Peyer's patch (tissue), 4 donors: ENCODE measurements at places on chromosomes 13 and 19.

GRCh38 chr19:15403151-15403531 lies 15.6 kb downstream of the AKAP8L start:
- no peak for DNase-seq

- DNase-seq, result no peak
Measured at GRCh38 chr19:15038294-15038693, 11.0 kb upstream of the CASP14 start.

DNA sequence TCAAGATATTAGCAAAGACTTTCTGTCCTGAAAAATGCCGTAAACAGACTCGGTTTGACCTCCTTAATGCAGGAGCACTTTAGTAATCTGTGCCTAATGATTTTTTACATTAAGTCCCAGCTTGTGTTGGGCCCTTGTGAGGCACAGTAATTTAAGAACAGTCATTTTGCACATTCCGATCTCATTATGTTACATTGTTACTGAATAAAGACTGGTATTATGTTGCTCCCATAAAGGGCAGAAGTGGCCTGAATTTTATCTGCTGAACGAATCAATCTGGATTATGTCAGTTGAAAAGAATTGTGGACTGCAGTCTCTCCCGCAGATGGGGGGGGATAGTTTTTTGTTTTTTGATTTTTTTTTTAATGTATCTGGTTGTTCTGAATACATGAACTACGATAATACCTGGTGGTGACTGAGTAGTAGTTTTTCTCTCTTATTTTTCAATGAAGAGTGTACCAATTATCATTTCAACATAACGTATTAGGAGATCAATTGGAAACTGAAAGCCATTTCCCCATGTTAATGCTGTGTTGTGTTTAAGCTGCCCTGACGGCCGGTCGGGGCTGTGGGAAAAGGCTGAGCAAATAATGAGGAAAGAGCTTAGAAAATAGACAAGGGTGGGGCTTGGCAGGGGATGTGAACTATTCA lies 290.2 kb downstream of the ZNF536 start:
- no peak for DNase-seq

DNA sequence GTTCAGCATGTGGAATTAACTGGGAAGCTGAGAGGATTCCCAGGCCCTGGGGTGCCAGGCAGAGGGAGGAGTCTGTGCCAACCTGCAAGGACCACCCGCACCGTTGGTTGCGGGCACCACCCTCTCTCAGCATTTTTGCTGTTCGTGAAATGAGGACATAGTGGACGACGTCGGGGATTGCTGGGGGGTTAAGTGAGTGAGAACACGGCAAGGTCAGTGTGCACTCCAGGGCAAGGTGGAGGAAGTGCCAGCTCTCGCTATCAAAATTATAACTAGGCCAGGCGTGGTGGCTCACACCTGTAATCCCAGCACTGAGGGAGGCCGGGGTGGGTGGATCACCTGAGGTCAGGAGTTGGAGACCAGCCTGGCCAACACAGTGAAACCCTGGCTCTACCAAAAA lies 2.2 kb downstream of the FXYD3 start:
- no peak for DNase-seq

DNA sequence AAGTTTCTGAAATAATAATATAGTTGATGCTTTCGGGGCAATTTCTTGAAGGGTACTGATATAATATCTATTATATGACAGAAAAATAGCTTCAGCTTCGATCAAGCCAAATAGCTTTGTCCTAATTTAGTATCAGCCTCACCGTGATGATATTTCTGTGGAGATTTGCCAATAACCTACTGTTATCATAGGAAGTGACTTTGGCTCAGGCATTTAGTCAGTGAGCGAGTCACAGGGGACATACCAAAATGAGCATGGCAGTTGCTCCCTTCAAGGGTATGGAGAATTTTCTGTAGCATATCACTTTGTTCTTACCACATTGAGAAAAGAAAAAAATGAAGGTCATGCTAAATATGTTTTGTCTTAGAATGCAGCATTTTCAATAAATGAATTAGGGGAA lies 767.6 kb upstream of the SLITRK1 start:
- no peak for DNase-seq

GRCh38 chr13:106041445-106041844 lies 494.0 kb downstream of the EFNB2 start:
- DNase-seq, result no peak

- peak; percentile 25 for DNase-seq
Measured at GRCh38 chr19:3365836-3366752, at the start of gene NFIC. TSS of gene NFIC (plus strand) at chr19:3366583. CDS start at chr19:3366637, 54 bp downstream.

DNA sequence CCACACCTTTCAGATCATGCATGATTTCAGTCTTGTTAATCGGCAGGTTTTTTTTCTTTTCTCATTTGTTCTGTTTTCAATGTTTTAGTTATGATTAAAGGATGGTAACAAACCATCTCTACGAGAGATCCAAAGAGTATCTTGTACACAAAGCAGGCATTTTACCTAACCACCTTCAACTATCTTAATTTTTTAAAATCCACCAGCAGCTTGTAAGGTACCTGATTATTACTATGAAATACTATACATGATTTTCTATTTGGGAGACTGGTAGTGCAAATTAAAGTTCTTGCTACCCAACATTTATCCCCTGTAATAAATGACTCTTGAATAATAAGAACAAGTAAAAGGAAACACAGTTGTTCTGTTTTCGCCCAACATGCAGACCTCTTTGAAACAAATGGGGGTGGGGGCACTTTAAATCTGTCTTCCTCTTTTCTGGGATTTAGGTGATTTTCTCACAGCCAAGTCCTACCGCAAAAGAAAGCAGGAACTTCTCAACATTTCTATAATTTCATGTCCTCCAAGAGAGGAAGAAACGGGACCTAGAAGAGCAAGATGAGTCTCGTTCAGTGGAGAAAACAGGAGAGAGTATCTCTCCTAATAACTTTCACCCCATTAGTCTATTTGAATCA lies 3.6 kb downstream of the POU4F1 start:
- no peak for DNase-seq

GRCh38 chr13:67134417-67135129 lies 95.6 kb downstream of the PCDH9 start:
- DNase-seq, result no peak

GRCh38 chr13:80224468-80224867 lies 116.5 kb downstream of the SPRY2 start:
- DNase-seq, result no peak

DNA sequence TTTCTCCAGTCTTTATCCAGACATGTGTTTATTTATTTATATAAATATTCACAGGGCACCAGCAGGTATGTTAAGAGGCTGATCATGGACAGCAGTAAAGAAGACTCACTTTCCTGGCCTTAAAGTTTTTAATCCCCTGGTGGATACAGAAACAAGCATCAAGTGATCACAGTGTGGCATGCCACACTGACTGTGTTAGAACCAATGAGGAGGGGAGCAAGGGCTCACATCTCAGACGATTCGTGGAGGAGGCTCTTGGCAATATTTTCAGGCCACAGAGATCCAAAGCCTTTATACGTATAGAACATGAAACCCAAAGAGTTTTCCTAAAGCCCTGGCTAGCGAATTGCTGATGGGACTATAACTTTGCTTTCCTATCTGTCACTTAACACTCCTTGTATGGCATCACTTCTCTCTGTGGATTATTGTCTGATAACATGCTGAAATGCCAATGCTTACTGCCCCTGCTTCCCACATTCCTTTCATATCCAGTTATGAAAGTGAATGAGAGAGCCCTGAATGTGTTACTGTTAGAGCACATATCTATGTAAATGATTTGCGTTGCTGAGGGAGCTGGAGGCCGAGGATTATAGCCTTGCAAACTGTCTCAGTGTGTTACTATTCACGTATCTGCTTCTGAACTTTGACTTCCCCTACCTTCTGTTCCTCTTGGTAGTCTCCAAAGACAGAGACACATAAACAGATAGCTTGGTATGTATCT lies 37.6 kb downstream of the POLR1D start:
- no peak for DNase-seq

- no peak for DNase-seq
Measured at GRCh38 chr13:74230984-74231501, 96.8 kb upstream of the KLF12 start.

GRCh38 chr13:20311596-20311995 lies 79.5 kb upstream of the GJB6 start:
- no peak for DNase-seq

DNA sequence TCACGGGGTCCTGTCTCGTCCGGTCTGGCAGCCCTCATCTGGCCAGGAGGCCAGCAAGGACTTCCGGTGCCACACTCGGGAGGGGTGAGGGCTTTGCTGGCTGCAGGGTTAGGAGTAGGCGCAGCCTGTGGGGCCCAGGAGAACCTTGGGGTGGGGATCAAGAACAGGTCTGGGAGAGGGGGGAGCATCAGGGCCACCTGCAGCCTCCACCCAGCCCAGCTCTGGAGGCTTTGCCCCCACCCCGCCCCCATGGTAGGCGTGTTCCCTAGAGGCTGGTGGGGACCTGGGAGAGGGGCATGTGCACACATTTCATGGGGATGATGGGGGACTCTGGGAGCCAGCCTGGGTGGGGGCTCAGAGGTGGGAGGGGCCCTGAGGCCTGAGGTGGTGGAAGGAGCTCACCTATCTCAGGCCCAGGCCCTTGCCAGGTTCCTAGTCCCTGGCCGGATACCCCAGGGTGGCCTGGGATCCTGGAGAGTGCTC lies 23.3 kb downstream of the WTIP start:
- DNase-seq, result no peak

DNA sequence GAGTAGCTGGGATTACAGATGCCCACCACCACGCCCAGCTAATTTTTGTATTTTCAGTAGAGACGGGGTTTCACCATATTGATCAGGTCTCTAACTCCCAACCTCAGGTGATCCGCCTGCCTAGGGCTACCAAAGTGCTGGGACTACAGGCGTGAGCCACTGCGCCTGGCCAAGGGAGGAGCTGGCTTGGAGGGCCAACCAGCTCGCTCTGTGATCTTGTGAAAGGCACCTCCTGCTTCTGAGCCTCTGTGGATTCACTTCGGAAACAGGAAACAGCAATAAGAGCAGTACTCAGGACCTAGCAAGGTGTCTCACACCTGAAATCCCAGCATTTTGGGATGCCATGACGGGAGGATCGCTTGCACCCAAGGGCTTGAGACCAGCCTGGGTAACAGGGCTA lies 2.0 kb upstream of the ELL start:
- no peak for DNase-seq

- no peak for DNase-seq
Measured at GRCh38 chr13:43448605-43449336, 338.0 kb downstream of the ENOX1 start.

- DNase-seq, result no peak
Measured at GRCh38 chr13:71828117-71828516, 38.9 kb downstream of the DACH1 start.

DNA sequence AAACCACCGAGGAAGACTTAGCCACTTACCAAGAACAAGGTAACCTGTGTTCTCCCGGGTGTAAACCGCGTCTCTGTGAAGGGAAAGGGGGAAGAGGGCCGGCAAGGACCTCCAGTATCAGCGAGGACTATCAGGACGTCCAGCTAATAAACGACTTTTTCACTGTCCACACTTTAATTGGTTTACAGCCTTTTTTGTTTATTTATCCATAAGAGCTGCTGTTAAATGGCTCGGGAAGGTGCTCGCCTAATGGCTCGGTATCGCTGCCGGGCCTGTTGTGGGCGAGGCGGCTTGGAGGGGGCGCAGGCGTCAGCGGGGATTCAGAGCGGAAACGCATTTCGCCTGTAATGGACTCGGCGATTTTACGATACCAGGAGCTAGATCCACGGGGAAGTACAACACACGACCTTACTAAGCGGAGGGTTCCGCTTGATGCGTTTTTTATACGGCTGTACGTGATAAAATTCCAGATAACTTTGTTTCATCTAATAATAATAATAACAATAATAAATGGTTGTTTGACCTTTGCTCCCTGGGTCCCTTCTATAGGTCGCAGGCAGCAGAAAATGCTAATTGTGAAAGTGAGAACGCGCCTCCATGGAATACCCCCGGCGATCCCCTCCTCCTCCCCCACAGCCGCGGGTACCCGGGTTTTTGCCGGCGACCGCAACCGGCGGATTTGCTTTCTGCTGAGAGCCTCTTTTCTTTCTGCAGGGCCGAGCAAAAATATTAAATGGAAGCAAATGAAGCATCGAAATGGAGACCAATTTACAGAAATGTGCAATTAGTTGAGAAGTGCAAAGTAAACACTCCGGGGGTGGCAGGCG lies 2.5 kb upstream of the PDX1 start:
- no peak for DNase-seq

- no peak for DNase-seq
Measured at GRCh38 chr13:98514288-98514687, 62.6 kb downstream of the STK24 start.

DNA sequence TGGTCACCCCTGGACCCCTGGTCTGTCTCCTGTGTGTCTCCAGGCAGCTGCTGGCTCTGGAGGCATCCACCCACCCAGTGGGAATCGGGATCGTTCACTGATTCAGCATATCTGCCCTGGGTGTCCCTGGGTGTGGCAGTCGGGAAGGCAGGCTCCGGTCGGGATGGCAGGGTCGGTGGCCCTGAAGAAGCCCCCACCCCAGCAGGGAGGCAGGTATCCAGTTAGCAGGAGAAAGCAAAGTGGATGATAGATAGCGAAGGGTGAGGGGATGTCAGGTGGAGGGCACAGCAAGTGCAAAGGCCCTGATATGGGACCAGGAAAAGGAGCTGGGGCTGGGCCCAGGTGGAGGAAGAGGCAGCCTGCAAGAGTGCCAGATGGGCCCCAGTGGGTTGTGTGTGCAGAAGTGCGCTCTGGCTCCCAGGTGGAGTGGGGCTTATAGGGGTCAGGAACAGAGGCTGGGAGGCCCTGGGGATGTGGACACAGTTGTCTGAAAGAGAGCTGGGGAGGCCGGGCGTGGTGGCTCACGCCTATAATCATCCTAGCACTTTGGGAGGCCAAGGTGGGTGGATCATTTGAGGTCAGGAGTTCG lies 2.3 kb downstream of the SSBP4 start:
- no peak for DNase-seq

DNA sequence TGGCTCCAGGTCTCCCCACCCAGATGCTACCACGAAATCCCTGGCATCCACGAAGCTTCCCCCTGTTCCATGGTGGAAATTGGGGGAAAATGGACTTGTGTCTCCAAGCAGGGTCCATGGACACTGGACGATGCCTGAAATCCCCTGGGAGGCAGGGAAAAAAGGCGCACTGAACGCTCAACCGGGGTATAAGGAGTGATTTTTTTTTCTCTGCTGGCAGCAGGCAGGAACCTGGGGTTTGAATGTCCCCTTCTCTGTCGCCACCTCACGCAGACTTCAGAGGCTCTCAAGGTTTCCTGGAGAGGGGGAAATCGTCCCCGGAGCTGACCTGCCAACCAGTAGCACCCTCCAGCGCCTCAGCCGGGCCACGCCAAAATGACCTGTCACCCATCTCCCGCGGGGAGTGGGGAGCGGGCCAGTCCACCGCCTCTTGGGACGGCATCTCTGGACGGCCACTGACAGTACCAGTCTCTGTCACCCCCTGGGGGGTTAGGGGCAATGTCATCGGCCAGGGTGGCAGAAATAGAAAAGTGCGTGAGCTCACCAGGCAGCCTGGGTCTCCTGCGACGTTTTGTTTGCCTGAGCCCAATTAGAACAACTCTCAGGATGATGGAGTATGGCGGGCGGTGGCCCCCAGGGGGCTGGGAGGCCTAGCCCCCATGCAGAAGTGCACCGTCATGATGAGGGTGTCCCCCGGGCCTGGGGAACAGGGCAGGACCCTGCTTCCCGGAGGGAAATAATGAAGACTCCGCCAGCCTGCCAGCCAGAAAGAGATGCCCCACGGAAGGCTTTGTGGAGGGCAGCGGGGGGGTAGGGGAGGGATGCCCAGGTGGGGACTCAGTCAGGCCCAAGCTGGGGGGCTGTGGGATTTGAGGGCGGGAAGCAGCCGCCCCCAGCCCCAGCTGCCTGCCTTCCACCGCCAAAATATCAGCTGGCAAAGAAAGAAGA lies 2.6 kb downstream of the PTPRS start:
- DNase-seq, result no peak

- no peak for DNase-seq
Measured at GRCh38 chr13:36839981-36840380, 21.0 kb downstream of the RFXAP start.
